ENCODE measurements at places on chromosomes 4 and X.

DNA sequence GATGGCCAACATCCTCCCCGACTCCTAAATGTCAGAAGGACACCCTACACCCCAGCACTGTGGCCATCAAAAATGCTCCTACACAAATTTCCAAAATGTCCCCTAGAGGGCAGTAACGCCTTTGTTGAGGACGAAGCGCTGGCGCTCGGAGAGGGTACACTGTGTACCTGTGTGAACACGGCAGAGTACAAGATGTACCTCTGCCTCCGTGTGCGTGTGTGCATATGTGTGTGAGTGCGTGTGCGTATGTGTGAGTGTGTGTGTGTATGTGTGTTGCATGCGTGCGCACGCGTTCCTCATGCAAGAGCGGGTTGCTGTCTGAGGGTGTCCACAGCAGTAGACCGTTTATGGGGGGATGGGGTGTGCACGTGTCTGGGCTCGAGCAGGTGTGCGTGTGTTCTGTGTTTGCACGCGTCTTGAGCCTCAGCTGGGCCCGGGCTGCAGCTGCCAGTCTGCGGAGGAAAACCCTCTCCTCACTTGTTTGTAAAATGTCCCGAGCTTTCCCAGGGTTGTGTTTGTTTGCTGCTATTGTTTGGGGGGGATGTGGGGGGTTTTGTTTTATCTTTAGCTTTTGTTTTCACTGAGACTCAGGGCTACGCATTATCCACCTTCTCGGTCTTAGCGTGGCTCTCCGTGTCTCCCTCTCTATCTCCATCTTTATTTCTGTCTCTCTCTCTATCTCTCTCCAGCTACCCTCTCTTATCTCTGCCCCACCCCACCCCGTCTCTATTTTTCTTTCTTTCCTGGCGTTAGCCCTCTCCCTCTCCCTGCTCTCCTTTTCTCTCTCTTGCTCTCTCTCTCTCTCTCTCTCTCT is 10.4 kb upstream of the TSPYL2 start:
- DNase-seq = no peak

- DNase-seq = no peak
Observed at GRCh38 chr4:155692361-155692760, 25.7 kb downstream of the GUCY1A1 start.

DNA sequence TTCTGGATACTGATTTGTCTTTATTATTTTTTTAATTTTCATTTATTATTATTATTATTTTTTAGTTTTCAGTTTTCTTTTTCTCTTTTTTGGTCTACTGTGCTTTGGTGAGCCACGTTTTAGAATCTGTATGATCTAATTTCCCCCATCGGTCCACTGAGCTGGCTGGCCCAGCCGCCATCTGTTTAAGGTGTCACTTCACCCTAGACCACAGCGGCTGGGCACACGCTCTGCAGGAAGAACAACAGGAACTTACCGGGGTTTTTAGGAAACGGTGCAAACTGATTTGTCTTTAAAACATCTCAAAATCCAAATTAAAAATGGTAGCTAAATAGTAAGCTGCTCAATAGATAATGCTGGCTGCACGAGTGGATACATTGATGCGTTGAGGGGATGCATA is 48.8 kb upstream of the AMOT start:
- DNase-seq = no peak

DNA sequence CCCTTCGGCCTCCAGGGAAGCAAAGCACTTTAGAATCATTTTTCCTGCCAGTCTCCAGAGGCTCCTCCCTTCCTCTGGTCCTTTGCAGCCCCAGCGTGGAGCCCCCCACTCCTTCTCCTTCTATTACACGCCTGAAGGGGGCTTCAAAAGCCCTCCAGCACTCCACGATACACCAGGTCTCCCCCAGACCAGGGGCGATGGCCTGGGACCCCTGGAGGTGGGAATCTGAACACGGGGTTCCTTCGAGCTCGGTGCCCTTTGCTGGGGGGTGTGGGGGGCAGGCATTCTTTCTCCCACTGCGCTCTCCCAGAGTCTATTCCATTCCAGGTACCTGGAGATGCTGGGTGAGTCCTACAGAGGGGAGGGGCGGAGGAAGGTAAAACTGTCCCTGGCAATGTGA is 97.6 kb downstream of the HMX1 start:
- no peak for DNase-seq

DNA sequence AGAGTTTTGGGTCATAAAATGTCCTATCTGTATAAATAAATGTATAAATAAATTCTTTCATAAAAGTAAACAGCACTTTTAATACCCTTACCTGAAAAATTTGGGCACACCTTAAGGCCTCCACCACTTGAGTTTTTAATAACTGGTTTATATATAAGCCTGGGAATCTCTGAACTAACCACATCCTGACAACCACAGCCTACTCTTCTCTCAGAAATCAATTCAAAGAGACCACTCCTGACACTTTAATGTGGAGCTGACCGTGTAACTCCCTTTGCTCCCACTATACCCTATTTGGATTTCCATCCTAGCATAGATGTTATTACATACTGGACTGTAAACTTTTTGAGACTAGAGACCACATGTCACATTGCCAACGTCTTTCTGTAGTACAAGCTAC is 3.5 kb downstream of the FBXL5 start:
- DNase-seq = no peak

DNA sequence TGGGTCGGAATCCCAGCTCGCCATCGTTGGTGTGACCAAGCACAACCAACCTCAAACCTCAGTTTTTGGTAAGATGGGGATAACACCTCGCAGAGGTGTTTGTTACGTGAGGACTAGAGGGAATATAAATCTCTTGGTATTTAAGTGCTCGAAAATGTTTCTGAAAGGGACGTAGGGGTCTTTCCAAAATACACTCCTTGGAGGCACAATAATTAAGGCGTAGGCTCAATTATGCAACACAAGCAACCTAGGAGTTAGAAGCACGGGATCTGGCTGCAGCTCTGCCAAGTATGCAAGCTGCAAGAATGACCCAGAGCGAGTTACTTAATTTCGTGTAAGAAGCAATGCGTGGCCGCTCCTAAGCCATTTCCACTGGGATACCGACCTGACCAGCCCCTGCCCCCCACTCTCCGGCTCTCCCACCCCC is 552 bp downstream of the ADH5 start:
- DNase-seq = no peak

GRCh38 chr4:82747686-82748575 is 50.7 kb downstream of the SCD5 start:
- DNase-seq = no peak

DNA sequence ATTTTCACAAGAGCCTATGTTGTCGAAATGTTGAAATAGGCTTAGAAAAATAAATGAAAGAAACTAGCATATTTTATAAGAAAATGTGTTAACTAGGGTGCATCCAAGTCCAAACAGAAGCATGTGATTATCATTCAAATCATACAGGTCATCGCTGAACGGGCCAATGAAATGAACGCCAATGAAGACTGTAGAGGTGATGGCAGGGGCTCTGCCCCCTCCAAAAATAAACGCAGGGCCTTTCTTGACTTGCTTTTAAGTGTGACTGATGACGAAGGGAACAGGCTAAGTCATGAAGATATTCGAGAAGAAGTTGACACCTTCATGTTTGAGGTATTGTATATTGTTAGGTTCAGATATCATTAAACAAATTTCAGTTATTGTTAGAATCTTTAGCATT is 9.6 kb downstream of the CYP4V2 start:
- DNase-seq = no peak

- DNase-seq = no peak
Observed at GRCh38 chr4:187617113-187617512, 378.5 kb upstream of the ZFP42 start.

- DNase-seq = no peak
Observed at GRCh38 chr4:56197387-56197786, 189.9 kb downstream of the AASDH start.

GRCh38 chrX:2351321-2351720 is 149.5 kb downstream of the DHRSX start:
- no peak for DNase-seq

DNA sequence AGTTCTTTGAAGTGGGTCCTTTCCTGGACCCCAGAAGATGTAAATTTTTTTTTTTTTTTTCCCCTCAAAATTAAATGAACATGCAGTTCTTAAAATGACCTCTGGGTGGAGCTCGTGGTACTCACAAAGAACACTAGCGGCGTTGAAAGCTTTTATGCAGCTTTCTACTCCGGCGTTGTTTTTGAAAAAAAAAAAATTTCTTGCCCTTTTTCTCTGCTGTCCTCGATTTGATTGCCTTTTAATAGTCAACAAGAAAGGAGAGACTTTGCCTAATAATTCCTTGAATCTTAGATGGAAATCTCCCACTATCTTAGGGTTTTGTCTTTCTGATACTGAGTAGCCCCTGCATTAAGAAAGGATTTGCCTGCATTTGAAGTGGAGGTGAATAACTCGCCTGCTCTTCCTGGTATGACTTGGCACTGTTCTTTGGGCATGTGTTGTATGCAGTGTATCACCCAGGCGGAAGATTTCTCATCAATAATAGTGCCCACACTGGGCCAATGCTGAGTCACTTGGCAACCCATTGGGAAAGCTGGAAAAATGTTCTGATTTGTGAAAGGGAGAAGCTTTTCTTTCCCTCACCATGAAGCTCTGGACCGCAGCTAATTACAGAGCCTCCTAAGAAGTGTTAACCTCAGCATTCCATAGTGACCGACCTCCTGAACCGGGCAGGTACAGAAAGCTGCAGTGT is 104.0 kb downstream of the PHEX start:
- DNase-seq = no peak

DNA sequence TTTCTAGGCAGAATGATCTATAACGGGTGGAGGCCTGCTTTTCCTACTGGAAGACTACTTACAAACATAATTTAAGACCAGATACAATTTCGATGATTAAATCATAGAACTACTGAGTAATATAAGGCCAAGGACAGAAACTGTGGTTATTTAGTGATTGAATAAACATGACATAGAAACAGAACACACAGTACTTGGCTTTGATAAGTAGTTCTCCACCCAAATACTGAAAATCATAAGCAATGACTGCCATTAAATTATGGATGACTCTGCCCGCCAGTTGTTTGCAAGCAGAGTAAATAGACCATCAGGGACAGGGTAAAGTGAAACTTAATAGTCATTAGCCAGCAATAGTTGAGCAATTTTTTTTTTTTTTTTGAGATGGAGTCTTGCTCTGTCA is 17.2 kb upstream of the SMIM14 start:
- no peak for DNase-seq

- DNase-seq = no peak
Observed at GRCh38 chrX:43655151-43656004, 721 bp upstream of the MAOA start.

- DNase-seq = no peak
Observed at GRCh38 chr4:1318488-1319213, 28.4 kb upstream of the UVSSA start.

DNA sequence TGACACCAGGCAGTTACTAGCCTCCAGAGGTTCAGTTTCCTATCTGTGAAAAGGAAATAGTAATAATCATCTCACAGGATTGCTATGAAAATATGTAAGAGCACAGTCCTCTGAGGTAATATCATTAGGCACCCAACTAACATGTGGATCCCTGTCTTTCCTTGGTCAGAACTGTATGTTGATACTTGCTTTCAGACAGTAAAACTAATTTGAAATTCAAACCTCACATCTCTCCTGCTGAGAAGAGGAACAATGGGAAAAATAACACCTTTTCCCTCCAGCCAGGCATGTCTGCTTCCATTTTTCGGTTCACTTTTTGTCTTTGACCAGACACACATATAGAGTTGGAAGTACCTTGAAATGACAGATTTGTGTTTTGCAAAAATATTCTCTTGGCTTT is 262.7 kb downstream of the IL15 start:
- DNase-seq = no peak

- no peak for DNase-seq
Observed at GRCh38 chr4:106650701-106651100, 282.1 kb upstream of the GIMD1 start.

DNA sequence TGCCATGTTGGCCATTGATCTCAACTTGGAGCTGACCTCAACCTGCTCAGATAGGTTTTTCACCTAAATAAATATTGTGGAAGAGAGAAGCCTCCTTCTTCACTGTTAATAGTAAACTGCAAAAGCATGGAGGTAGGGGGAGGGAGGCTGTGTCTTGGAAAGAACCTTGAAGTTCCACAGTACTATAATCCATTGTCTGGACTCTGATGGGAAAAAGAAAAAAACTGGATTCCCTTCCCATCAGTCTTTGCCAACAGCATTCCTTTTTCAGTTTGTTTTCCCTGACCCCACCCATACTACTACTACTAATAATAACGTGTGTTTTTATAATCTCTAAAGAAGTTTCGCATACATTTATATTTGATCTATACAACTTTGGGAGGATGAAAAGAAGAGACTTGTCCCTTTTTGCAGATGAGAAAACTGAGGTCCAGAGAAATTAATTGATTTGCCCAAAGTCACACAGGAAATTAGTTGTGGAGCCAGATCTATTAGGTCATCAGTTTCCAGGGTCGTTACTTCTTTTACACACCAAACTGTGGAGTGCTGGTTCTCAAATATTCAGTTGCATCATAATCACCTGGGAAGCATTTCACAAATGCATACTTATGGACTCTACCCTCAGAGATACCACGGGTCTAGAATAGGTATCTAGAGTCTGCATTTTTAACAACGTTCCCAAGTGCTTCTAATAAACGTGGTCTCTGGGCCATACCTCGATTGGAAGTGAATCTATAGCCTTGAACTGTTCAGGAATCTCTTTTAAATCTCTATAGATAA is 59.1 kb downstream of the LUZP4 start:
- no peak for DNase-seq

DNA sequence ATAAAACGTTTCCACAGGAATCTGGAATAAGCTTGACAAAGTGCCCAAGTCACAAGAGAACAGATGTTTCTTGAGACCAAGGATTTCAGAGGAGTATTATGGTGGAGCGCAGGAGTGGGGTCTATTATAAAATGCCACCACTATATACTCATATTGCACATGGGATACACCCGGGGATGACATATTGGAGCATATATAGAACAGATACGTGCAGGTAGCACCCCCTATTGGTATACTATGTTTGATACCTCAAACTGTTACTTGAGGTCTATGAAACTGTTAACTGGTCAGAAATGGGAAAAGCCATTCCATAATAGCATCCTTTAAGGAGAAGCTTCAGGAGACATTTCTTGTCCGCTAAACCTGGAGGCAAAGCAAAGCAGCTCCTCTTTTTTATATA is 86.0 kb downstream of the PCYT1B start:
- DNase-seq = no peak

DNA sequence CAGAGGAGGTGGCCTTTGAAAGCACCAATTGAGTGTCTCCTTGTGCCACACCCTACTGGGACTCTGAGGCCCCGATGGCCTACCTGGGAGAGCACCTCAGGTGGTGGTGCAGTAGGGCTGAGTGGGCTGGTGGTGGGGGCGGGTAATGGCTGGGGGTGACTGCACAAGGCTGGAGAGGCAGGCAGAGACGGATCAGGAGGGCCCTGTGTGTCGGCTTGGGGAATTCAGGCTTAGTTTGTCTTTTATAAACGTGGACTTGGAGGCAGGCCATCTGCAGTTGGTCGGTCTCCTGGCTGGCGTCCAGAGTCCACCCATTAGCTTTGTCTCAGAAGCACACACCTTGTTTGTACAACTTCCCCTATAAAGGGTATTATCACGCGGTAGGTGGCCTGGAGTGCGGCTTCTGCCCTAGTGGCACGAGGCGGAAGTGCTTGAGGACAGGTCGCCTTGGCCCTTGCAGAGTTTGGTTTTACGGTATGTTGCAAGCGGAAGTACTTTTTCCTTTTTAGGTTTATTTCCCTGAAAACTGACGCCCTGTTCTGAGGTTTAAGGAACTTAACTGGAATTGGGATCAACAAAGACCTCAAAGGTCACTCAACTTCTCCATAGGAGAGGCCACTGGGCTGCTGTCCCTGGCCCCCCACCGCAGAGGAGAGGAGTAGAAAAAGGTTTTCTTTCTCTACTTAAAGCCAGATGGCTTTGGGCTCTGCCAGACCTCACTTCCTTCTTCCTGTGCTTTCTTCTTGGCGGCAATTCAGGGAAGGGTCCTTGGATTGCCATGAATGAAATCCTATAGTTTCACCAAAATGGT is 8.0 kb downstream of the TBC1D14 start:
- no peak for DNase-seq
